ENCODE measurements at places on chromosomes 2 and 18. TPM values are rescaled to one million over a fixed set of nuclear protein-coding genes. Genes with fewer than 3 reads are reported as not detected.

Gene PLA2R1
- 26.9 TPM for total RNA-seq

Gene ALPP
- total RNA-seq: not detected

Gene RIT2
- total RNA-seq: not detected

Gene NYAP2
- total RNA-seq: not detected

- no peak for DNase-seq
These were observed 1.8 kb upstream of the HJURP start for GRCh38 chr2:233856184-233856583.

DNA sequence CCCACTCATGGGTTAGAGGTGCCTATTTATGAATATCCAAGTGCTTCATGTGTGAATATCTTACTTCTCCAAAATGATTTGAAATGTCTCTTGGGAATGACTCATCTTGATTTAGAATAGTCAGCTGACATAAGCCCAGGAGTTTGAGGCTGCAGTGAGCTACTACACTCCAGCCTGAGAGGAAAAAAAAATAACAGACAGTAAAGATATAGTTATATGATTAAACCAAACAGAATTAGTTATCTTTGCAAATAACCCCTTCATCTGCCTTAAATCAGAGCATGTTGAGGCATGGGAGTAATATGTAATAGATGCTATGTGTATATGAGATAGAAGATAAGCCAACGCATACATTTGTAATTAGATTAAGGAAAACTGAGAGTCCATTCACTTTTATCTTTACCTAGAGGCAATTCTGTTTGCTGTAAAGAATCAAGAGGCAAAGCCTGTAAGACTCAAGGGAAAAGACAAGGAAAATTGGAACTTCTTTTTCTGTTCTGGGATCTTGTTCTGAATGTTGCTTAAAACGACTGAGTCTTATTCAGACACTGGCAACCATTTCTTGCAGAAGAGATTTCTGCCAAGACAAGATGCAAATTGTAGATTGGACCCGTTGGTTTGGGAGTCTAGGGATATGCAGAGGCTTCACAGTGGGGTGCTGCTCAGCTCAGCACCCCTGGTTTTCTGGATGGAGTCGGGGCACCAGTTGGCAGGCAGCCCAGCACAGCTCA, 104.4 kb downstream of the LIPG start:
- DNase-seq: peak; percentile 29

DNA sequence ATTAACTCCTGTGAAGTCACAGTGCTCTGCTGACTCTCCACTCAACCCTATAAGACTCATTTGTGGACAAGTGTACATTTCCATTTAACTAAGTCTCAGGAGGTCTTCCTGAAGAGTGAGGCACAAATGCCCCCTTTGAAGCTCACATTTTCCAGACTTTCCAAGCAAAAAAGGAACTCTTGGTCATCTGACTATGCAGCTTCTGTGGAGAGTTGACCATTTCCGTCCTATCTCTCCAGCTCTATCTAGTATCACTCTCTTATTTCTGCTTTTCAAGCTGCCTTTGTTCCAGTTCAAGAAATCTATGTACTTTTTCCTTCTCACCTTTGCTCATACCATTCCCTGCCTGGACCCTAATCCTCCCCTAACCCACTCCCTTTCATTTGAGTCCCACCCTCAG, 77.0 kb downstream of the ANTXR1 start:
- DNase-seq: no peak

- DNase-seq: peak; percentile 42
These were observed 40.3 kb upstream of the HNRNPA3 start for GRCh38 chr2:177172034-177172880.

GRCh38 chr2:37323781-37324535, 675 bp downstream of the PRKD3 start:
- DNase-seq: no peak

DNA sequence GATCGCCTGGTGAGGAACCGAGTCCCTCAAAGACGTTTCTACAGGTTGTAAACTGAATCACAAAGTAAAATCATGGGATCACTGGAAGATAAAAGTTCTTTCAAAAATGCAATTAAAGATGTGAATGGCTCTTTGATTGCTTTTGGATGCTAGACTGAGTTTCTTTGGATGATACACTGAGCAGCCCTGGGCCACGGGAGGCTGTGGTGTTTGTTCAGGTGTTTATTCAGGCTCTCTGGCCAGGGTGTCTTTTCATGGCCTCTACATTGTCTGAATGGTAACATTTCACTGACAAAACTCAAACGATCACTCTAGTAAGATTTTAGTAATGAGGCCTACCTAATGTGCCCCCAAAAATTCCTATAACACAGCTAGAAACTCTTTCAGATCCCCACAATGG, 48.4 kb upstream of the SPATS2L start:
- DNase-seq: no peak

- DNase-seq: no peak
These were observed 52.0 kb downstream of the FBXO36 start for GRCh38 chr2:229974266-229974665.

GRCh38 chr2:168152902-168153530, 94.4 kb downstream of the STK39 start:
- DNase-seq: no peak

DNA sequence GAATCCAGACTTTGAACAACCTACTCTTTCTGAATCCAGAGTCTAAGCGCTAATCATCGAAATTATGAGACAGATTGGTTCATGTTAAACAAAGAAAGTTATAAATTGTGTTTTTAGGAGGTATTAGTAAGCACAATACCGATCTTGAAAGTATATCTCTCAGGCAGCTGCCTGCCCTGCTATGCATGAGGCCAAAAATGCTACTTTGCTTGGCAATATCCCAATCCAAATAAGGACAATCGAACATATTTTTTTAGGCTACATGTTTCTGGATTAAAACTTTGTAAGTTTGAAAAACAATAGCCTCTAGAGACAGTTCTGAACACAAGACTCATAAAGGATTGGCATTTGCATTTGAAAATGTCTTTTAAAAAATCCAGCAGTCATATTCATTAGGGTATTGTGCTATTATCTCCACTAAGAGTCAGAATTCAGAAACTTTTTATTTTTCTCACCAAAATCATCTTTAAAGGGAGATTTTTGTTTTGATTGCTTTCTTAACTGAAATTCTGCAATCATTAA, 167.1 kb downstream of the PDE1A start:
- peak; percentile 69 for DNase-seq

- DNase-seq: no peak
These were observed 55.0 kb downstream of the MEP1B start for GRCh38 chr18:32244881-32245280.

Measured in dermis microvascular lymphatic vessel endothelial cell (primary cell).